T-helper 17 cell (primary cell): ENCODE measurements at places on chromosomes 3 and 15. TPM values are rescaled to one million over a fixed set of nuclear protein-coding genes. Genes with fewer than 3 reads are reported as not detected.

DNA sequence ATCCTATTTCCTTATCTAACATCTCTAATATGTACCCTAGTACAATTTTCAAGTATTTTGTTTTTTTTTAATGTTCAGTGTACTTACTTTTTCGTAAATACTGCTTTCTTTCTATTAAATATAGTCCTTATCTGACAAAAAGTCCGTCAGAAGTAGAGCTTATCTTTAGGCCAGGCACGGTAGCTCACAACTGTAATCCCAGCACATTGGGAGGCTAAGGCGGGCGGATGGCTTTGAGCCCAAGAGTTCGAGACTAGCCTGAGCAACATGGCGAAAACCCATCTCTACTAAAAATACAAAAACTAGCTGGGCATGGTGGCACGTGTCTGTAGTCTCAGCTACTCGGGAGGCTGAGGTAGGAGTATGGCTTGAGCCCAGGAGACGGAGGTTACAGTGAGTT is 41.1 kb downstream of the USP3 start:
- peak overlapping the region; percentile 41 for H3K4me3 ChIP-seq
- no peaks in the 10 kb centered on the region for H3K27me3 ChIP-seq
- peaks cover 36% of the 10 kb centered on the region for H3K4me1 ChIP-seq
- H3K27ac ChIP-seq: peak overlapping the region; percentile 92

RGMA gene
- not detected for total RNA-seq

GPR156 gene
- total RNA-seq: 0.10 TPM

GRCh38 chr3:11624161-11624560 is 19.6 kb downstream of the VGLL4 start:
- H3K4me3 ChIP-seq: peak overlapping the region; percentile 75
- H3K27me3 ChIP-seq: no peaks in the 10 kb centered on the region
- H3K27ac ChIP-seq: peak overlapping the region; percentile 80
- no peak for DNase-seq

DNAJB8 gene
- not detected for total RNA-seq

JMJD7 gene
- 35.6 TPM for total RNA-seq

GRCh38 chr3:126267976-126268615 is 87.7 kb upstream of the ALDH1L1 start:
- no peak for DNase-seq
- H3K27ac ChIP-seq: no peak overlapping the region
- H3K36me3 ChIP-seq: peaks cover 4% of the 10 kb centered on the region
- peaks cover 60% of the 10 kb centered on the region for H3K27me3 ChIP-seq

DNA sequence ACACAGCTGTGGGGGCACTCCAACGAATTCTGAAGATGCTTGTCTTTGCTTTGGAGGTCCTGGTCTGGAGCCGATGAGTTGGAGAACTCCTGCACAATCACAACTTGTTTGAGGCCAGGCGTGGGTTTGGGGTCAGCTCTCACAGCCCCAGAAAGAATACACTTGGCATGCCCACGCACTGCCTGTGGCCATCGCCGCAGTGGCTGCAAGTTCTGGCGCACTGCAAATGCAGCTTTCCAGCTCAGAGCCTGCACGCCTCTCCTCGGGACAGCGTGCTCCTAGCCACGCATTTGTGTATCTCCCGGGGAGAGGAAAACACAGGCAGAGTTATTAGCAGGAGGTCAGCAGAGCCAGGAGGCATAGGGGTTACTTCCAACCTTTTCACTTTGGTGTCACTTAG is 282.7 kb downstream of the ADAMTS17 start:
- no peak for DNase-seq
- no peak overlapping the region for H3K27ac ChIP-seq
- peaks cover 2% of the 10 kb centered on the region for H3K36me3 ChIP-seq
- H3K27me3 ChIP-seq: peaks cover 19% of the 10 kb centered on the region
- no peak overlapping the region for H3K4me3 ChIP-seq
- H3K4me1 ChIP-seq: no peaks in the 10 kb centered on the region

AMT gene
- total RNA-seq: 8.3 TPM

GRCh38 chr3:167084545-167084944 is 295.6 kb downstream of the ZBBX start:
- no peaks in the 10 kb centered on the region for H3K27me3 ChIP-seq
- no peak overlapping the region for H3K4me3 ChIP-seq
- H3K4me1 ChIP-seq: no peaks in the 10 kb centered on the region
- H3K27ac ChIP-seq: no peak overlapping the region
- DNase-seq: no peak

GRCh38 chr3:7960601-7961000 is 541.0 kb upstream of the LMCD1 start:
- H3K4me3 ChIP-seq: no peak overlapping the region
- no peaks in the 10 kb centered on the region for H3K36me3 ChIP-seq
- no peaks in the 10 kb centered on the region for H3K27me3 ChIP-seq
- no peak for DNase-seq
- no peak overlapping the region for H3K27ac ChIP-seq
- H3K4me1 ChIP-seq: no peaks in the 10 kb centered on the region

GRCh38 chr3:188362405-188362831 is 208.5 kb downstream of the LPP start:
- peaks cover 5% of the 10 kb centered on the region for H3K36me3 ChIP-seq
- peak overlapping the region; percentile 37 for H3K4me3 ChIP-seq
- H3K27ac ChIP-seq: peak overlapping the region; percentile 1
- peaks cover 47% of the 10 kb centered on the region for H3K4me1 ChIP-seq
- H3K27me3 ChIP-seq: no peaks in the 10 kb centered on the region

GRCh38 chr15:59420108-59420507 is 17.9 kb upstream of the FAM81A start:
- H3K36me3 ChIP-seq: no peaks in the 10 kb centered on the region
- H3K27me3 ChIP-seq: peaks cover 25% of the 10 kb centered on the region
- peaks cover 3% of the 10 kb centered on the region for H3K4me1 ChIP-seq

DNA sequence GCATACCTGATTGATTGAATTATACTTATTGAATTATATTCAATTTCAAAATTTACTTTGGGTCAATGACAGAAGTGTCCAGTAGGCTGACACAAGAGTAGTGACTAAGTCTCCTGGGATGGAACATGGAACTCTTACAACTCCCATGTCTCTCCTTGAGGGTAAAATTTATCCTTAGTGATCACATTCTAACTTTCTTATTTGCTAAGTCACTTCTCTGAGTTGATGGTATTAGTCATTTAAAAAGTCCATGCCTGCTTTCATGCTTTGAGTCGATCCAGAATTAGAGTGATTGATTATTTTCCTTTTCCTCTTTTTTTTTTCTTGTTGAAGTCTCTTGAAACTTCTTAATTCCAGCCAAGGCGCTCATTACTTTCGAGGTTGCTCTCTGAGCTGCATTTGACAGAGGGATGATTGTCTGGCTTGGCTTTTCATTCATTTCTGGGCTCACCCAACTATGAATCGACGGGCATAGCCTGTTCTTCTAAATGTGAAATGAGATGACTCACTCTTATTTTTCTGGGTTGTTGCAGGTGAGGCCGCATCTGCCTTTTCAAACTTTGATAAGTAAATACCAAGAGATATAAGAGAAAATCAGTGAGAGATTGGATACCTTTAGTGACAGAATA is 34.9 kb downstream of the LRRC3B start:
- H3K27ac ChIP-seq: no peak overlapping the region
- H3K4me1 ChIP-seq: no peaks in the 10 kb centered on the region
- H3K36me3 ChIP-seq: no peaks in the 10 kb centered on the region

DNA sequence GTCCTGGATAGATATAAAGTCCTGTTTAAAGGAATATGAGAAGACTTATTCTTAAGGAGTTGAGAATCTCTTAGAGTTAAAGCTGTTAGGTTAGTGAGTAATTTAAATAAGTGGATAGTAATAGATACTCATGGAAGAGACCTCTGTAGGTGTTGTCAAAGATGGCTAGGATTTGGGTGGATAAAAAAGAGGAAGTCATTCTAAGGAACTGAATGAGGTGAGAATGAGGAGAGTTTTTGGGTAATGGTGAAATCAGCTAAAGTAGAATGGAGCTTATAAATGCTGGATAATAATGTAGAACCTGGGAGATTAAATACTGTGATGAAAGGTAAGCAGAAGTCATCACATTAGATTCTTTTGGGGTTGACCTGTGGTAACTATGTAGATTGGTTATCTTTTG is 8.1 kb downstream of the ARIH1 start:
- H3K27me3 ChIP-seq: no peaks in the 10 kb centered on the region
- no peak for DNase-seq
- H3K27ac ChIP-seq: peak overlapping the region; percentile 80
- H3K4me1 ChIP-seq: peaks cover 32% of the 10 kb centered on the region
- H3K4me3 ChIP-seq: peak overlapping the region; percentile 81

HRG gene
- total RNA-seq: not detected

- peak overlapping the region; percentile 55 for H3K4me3 ChIP-seq
- DNase-seq: no peak
- H3K4me1 ChIP-seq: peaks cover 40% of the 10 kb centered on the region
- peaks cover 2% of the 10 kb centered on the region for H3K36me3 ChIP-seq
These were observed 9.3 kb downstream of the ARPP19 start for GRCh38 chr15:52559575-52559974.

DNA sequence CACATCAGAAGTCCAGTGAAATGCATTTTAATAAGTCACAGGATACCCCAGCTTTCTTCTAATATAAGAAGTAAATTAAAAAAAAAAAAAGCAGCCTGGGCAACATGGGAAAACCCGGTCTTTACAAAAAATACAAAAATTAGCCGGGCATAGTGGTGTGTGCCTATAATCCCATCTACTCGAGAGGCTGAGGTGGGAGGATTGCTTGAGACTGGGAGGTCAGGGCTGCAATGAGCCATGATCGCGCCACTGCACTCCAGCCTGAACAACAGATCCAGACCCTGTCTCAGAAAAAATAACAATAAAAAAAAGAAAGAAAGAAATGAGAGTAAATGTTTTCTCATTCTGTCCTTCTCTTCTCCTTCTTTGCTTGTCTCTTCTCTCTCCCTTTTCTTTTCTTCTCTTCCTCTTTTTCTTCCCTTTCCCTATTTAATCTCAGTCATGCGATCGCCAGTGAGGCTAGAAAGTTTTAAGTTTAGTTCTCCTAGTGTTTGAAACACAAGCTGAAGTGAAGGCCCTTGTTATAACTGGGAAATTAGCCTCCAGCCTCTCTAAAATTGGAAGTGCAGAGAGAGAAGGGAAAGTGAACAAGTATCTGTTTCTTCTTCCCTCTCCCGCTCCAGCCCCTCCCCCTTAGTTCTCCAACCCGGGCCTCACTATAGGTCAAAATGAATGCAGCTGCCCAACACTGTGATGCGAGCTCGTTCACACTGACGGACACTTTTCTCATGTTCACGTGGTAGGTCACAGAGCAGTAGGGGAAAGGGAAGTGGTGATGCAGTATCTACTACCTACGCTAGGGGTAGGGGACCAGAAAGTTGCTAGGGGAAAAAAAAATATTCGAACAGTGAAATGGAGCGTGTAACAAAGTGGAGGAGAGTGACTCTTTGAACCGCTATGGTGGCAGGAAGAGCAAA is 23.5 kb upstream of the TSC22D2 start:
- no peaks in the 10 kb centered on the region for H3K27me3 ChIP-seq
- H3K4me3 ChIP-seq: peak overlapping the region; percentile 77
- H3K36me3 ChIP-seq: peaks cover 2% of the 10 kb centered on the region
- DNase-seq: peak; percentile 7
